ENCODE measurements at places on chromosomes 1 and 21.

GRCh38 chr1:212689196-212689725 is 10.4 kb downstream of the BATF3 start:
- DNase-seq, result no peak

DNA sequence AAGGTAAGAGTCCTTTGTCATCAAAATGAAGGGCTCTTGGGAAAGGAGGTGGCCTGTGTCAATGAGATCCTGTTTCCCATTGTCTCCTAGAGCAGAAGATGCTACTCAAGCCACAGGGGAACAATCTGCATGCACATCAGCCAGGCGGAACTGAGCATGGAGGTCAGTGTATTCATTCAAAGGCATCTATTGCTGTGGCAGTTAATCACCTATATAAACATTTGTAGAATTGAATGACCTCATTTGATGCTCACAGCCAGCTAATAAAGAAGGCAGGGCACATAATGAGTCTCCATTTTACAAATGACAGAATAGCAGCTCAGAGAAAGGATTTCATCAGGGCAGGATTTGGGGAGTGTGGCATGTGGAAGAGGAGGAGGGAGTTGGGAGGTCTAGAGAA is 5.7 kb upstream of the FYB2 start:
- DNase-seq, result no peak

DNA sequence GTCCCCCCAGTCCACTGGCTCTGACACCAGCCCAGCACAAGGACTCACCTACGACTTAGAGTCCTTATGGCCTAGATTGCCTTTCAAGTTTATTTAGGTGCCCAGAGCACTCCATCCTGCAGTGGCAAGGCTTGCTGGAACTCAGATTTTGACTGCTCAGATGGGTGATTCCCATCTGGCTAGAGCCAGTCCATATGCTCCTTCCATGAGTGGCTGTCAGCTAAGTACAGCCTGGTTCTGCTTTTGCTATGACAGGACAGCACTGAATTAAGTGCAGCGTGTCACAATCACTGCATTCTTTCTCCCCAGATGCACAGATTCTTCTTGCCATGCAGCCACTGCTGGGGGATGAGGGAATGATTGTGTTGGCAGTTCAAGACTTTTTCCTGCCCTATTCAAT is 43.8 kb downstream of the GPR52 start:
- DNase-seq, result no peak

DNA sequence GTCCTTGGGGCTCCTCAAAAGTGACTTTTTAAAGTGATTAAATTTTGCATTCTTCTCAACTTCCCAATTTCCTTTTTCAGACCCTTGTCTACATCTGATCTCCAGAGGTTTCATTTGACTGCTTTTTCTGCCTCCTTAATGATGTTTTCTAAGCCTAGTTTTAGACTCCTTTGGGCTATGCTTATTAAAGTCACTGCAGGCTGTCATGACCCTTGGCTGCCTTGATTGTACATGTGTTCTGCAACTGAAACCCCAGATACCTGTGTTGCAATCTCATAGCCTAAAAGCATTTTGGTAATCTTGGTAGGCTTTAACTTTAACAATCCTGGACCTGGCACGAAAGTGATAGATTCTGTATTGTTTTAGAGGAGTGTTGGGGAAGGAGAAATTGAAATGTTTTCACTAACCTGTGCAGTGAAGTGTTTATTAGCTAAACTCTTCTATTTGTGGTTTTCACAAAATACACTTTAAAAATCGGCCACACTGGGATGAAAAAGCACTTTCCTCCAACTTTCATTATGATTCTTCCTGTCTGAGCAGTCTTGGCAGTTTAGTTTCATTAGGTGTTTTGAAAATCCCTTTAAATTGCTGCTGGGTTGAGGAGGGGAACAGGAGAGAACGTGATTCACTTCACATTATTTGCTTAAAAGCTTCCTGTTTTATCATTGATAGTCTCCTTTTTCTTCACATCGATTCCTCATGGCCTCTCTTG is 4.9 kb downstream of the MACO1 start:
- DNase-seq, result no peak

DNA sequence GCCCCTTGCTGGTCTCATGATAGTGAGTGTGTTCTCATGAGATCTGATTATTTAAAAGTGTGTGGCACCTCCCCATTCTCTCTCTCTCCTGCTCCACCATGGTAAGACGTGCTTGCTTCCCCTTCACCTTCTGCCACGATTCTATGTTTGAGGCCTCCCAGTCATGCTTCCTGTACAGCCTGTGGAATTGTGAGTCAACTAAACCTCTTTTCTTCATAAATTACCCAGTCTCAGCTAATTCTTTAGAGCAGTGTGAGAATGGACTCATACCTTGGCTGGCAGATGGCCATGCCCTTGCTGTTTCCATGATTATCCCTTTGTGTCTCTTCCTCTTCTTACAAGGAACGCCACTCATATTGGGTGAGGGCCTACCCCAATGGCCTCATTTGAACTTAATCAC is 40.3 kb downstream of the PSMG1 start:
- no peak for DNase-seq

DNA sequence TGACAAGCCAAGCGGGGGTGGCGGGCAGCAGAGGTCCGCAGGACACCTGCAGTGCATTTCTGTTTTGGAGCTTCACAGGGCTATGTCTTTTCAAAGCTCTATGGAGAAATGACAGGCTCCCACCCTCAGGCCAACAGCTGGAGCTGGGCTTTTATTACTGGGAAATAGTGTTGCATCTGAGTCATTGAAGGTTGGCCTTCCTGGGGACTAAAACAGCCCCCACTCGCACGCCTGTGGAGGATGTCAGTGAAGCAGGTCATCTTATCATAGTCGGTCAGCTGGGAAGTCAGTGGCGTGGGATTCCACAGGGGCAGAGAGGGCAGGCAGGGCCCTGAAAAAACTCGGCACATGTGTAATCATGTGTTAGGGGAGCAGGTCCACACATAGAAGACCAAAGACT is 55.3 kb downstream of the NTPCR start:
- peak; percentile 47 for DNase-seq

DNA sequence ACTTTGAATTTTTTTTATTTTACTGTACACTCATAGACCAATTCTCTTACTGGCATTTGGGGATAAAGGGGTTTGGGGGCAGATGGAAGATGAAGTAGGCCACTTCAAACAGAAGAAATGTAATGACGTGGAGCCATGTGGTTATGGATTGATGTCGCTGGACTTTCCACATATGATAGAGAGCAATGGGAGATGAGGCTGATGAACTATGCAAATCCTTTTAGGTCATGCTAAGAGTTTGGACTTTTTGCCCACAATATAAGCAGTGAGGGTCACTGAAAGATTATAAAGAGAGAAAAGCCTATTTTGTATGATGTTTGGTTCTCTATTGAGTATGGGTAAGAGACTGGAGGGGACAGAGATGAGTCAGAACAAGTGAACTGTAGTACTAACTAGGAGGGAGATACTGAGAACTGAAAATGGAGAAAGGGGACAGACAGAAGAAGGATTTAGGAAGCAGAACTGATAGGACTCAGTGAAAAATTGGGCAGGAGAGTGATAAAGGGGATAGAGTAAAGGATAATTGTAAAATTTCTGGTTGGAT is 9.2 kb downstream of the C1orf21 start:
- DNase-seq, result no peak

DNA sequence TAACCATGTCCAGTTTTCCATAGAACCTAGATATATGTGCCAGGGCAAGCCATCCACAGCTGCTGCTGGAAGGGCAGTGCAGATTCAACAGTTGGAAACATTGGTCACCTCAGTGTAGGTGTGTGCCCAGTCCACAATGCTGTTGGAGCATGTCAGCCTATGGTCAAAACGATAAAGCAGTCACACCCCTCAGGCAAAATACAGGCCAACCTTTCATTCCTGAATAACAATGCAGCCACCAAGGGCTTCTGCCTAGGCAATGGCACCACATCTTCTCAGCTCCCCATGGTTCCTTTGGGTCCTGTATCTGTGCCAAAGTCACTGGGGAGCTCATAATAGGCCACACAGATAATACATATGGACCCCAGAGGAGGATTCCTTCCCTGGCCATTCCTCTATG is 15.1 kb upstream of the TBX19 start:
- no peak for DNase-seq

DNA sequence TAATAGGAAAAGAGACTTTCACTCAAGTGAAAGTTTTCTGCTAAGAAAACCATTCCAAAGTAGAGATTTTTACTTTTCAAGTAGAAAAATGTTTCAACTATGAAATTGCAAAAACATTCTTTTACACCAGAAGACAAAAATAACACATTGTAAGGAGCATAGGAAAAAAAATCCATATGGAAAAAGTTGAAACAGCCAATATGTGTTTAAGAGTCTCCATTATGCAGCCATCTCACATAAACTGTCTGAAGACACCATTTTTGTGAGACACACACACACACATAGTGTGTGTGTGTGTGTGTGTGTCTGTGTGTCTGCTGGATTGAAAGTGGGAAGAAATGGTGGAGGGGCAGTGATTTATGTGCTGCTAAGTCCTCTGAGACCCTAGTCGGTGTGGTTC is 162.1 kb downstream of the HHAT start:
- no peak for DNase-seq

DNA sequence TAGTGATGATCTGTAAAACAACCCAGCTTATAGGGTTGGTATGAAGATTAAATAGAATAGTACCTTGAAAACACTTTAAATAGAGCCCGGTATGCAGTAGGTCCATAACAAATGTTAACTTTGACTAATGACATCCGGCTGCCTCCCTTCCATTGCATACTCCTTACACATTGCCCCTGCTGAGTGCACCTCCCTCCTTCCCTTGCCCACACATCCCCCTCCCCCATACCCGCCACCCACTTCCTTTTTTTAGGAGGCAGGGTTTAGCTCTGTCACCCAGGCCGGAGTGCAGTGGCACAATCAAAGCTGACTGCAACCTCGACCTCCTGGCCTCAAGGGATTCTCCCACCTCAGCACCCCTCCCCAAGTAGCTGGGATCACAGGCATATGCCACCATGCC is 24.4 kb upstream of the ZC3H12A start:
- DNase-seq, result no peak

- DNase-seq, result no peak
Observed at GRCh38 chr21:21000591-21001175, 2.5 kb downstream of the NCAM2 start.

DNA sequence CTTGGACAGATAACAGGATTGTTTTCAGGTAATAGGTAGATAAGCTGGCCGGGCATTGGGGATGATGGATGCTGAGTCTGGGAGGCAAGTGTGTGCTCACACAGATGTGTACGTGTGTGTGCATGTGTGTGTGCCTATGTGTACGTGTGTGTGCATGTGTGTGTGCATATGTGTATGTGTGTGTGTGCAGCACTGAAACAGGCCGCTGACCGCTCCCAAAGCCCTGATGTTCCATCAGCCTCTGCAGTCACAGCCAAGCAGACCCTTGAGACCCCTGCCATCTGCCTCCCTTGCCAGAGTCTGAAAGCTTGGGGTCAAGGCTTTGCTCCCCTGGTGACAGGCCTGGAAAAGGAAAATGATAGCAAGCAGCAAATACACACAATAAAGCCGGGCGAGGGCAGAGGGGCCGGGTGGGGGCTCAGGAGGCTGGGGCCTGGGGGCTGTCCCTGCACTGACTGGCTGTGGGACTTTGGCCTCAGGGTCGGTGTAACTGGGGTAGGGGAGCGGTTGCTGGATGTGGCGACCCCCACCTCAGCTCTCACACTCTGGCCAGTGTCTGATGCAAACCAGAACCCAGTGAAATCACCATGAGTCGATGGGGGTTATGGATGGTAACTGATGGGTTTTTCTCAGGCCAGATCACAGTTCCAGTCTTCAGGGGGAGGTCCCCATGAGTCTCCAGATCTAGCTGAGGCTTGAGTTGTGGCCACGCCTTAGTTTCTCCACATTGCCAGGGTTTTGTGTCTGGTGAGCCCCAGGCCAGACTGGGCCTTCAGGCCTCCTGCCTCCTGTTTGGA is 9.2 kb upstream of the TNFRSF8 start:
- DNase-seq, result no peak

DNA sequence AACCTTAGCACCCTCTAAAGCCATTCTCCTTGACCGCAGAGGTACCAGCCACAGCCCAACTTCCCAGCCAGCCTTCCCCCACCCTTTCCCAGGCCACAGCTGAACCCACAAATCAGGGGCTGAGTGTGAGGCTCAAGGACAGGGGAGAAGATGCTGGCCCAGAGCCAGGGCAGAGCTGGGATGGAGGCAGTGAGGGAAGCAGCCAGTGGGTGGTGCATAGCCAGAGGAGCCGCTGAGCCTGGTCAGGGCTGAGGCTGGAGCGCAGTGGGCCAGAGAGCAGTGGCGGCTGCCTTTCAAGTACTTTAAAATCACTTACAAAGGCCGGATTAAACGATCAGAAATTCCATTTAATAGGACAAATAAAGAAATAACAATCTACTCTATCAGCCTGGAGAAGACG is 36.3 kb downstream of the DMAP1 start:
- DNase-seq, result no peak

GRCh38 chr1:77797991-77798390 is 18.5 kb downstream of the MIGA1 start:
- no peak for DNase-seq

GRCh38 chr1:6652986-6653385 is 28.3 kb downstream of the THAP3 start:
- no peak for DNase-seq

- no peak for DNase-seq
Observed at GRCh38 chr1:115337276-115337632, 795 bp downstream of the NGF start.

DNA sequence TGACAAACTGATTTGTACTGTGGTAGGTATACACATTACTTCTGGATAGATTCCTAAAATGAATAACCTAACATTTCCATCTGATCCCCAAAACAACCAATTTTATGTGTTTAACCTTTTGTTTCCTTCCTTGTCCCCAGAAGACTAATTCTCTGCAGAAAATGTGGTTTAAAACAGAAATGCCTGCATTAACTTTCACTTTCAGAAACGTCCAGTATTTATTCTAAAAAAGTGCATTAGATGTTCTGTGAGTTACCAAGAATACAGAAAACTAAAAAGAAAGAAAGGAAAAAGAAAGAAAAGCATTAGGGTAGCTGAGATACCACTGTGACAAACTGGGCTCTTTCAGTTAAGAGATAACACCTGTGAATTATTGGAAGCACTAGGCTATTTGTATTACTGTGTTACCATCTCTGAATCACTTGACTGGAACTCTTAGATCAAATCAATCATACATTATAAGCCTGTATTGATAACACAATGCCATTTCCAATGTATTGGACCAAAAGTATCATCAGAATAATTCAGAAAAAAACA is 177.7 kb downstream of the NCAM2 start:
- DNase-seq, result no peak

GRCh38 chr1:208071435-208072031 is 160.6 kb upstream of the CD34 start:
- DNase-seq, result no peak

- DNase-seq, result peak; percentile 75
Observed at GRCh38 chr1:12052008-12052573, 11.0 kb upstream of the TNFRSF8 start.

DNA sequence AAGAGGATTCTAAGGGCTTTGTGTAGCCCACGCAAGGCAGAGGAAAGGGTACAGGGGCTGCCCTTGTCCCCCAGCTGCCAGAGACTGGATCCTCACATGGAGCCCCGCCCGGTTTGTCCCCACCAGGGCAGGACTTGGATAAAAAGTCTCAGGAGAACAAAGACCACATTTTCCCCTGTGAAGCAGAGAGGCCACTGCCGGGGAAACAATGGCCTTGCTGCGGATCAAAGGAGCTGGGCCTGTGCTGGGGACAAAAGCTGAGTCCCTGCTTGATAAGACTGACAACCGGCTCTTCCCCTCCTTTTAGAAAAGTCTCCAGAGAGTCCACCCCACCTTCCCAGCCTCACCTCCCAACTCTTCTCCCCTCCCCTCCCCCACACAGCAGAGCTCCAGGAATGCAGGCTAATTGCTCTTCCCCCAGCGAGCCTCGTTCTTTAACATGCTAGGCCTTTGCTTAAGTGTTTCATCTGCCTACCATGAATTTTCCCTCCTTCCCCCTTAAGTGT is 142.4 kb downstream of the PLPP3 start:
- no peak for DNase-seq

- DNase-seq, result peak; percentile 84
Observed at GRCh38 chr1:59750328-59751003, 64.3 kb upstream of the HOOK1 start.
